Globus pallidus (tissue), 1 donor: ENCODE measurements at places on chromosomes 2 and 18.
A peak's percentile ranks its signal among the peaks of the same experiment; 100 is the strongest.

DNA sequence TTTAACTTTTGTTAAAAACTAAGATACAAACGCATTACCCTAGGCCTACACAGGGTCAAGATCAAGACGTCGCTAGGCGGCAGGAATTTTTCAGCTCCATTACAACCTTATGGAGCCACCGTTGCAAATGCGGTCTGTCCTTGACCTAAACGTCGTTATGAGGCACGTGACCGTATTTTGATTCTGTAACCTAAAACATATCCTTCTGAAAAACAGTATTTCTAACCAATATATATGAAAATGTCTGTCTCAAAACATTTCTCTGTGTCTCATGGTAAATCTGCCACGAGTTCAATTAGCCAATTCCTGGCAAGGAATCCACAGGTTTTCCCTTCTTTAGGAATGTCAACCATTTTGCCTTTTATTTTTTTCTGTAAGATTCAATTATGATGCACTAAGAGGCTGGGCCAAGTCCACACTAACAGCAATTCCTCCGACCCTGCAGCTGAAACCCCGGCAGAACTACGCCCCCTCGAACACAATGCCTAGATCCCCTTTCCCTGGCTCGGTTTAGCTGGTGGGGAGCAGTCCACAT lies 1.7 kb downstream of the RTN4 start:
- peak; percentile 74 for DNase-seq

DNA sequence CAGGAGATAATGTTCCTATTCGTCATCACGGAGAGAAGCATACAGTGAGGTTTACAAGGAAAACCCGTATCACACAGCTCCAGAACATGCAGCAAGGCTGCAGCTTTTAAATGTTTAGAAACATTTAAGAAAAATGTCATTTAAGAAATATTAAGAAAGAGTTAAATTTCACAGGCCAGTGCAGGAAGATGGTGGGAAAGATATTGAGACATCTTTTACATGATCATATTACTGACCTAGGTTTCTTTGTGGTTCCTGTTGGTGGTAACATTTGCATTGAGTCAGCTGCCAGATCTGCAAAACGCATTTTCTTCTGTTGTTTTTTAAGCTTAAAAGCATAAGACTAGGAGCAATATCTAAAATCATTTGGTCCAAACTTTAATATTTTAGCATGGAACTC lies 44.9 kb downstream of the CPO start:
- no peak for DNase-seq

GRCh38 chr2:231371430-231372054 lies 24.0 kb upstream of the B3GNT7 start:
- DNase-seq: peak; percentile 77

DNA sequence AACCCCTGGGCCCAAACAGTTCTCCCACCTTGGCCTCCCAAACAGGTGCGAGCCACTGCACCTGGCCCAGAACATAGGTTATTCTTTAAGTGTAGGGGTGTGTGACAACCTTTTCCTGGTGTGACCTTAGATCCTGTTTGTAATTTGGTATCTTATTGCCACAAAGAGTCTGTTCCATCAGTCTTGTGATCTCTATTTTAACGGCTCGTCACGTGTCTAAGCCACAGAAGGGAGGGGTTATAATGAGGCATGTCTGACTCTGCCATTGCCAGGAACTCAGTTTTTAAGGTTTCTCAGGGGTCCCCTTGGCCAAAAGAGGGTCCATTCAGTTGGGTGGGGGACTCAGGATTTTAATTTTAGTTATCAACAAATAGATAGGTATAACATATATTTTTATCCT lies 4.4 kb upstream of the ALS2 start:
- DNase-seq: no peak

GRCh38 chr2:190603374-190603773 lies 45.5 kb upstream of the NAB1 start:
- peak; percentile 93 for DNase-seq

- no peak for DNase-seq
These were observed 77.9 kb upstream of the SLC66A3 start for GRCh38 chr2:11077411-11077810.

DNA sequence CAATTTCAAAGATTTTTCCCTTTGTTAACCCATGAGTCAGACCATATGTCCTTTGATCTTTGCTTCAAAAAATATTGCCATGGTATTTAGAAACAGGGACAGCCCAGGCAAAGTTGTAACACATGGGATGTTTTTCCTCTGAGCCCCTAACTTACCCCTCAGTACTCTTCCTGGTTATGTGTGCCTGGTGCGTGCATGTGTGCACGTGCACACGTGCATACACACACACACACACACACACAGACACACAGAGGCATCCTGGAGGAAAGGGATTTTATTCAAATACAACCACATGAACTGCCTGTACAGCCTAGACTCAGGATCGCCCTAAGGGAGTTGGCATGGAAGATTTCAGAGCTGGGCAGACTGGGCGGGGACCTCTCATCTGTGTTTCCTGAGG lies 5.1 kb downstream of the AFF3 start:
- DNase-seq: no peak

- no peak for DNase-seq
These were observed 28.5 kb upstream of the FAHD2A start for GRCh38 chr2:95374029-95374428.

DNA sequence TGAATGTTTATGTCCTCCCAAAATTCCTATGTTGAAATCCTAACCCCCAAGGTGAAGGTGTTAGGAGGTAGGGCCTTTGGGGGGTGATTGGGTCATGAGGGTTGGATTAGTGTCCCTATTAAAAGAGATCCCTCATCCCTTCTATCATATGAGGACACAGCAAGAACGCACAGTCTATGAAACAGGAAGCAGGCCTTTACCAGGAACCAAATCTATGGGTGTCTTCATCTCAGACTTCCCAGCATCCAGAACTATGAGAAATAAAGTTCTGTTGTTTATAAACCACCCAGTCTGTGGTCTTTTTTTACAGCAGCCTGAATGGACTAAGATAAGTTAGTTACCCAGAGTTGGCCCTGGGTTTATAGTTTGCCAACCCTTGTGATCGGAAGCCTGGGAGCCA lies 153.1 kb downstream of the INO80D start:
- no peak for DNase-seq

DNA sequence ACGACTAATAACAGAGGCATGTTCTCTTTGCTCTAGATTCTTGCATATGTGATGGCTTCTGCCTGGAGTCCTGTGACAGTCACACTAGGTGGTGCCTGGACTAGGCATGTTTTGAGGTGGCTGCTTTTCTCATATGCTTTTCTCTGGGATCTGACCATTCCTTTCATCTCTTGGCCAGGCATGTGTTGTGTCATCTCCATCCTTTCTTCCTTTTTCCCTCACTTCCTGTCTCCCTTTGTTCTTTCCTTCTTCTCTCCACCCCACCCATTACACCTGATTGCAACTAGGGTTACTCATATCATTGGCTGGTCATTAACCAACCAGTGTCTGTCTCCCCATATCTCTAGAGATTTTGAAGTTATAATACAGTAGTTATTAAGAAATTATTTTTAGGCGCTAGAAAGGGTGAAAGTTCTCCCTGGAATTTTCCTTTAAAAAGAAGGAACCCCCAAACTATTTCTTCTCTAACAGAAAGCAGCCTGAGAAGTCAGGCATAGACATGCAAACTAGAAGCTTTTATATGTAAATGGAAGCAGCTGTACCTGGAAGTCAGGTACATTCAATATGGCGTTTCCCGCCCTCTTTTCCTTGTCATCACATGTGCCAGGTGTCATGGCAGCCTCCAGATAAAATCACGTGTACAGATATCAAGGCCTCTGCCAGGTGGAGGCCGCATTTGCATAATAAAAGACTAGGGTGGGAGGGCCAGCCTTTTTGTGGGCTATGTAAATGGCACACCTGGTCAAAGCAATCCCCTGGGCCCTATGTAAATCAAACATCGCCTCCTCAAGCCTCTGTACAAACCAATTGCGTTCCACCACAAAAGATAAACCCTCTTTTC lies 220.4 kb upstream of the MEX3C start:
- no peak for DNase-seq

GRCh38 chr2:75246441-75247167 lies 47.3 kb upstream of the TACR1 start:
- no peak for DNase-seq
